ENCODE measurements at places on chromosomes 2 and 18. TPM values are rescaled to one million over a fixed set of nuclear protein-coding genes. Genes with fewer than 3 reads are reported as not detected.
A peak's percentile ranks its signal among the peaks of the same experiment; 100 is the strongest.

INHA gene
- 9.1 TPM for total RNA-seq

DNA sequence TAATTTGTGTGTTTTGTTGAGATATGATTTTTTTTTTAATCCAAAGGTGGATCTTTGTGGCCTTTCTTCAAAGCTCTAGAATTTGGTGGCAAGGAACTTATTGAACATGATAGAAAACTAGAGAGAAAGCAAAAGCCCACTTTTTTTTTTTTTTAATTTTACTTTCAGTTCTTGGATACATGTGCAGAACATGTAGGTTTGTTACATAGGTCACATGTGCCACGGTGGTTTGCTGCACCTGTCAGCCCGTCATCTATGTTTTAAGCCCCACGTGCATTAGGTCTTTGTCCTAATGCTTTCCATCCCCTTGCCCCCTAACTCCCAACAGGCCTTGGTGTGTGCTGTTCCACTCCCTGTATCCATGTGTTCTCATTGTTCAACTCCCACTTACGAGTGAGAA lies 135.9 kb downstream of the RHBDD1 start:
- DNase-seq, result no peak

GRCh38 chr2:211941216-211941747 lies 597.3 kb downstream of the ERBB4 start:
- DNase-seq, result no peak

PTPRN gene
- total RNA-seq, result not detected

GRCh38 chr18:24055878-24056277 lies 41.3 kb downstream of the TTC39C start:
- no peak for DNase-seq

DNA sequence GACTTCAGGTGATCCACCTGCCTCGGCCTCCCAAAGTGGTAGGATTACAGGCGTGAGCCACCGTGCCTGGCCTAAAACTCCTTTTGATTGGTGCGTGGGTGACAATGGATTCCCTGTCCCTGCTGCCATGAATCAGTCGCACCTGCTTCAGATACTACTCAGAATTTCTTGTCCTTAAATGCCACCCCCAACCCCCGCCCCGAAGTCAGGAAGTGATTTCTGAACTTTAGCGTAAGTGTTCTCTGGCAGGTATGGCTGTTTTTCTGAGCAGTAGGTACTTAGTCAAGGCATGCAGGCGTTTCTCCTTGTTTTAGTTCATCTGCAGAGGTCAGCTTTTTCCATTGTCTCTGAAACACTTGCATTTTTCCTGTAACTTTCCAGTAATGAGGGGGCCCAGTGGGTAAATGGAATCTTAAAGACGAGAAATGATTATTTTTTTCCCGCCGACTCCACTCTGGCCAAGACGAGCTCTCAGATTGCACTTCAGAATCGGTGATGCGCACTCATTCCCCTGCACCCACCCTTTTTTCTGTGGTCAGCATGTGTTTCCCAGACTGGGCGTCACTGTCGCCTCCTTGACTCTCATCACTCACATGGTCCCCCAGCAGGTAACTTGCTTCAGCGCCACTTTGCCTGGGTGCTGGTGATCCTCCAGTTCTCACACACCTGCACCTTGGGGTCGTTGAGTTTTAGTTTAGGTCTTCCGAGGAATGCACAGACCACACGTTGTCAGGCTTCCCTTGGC lies 179.7 kb downstream of the GBX2 start:
- DNase-seq, result no peak

DNA sequence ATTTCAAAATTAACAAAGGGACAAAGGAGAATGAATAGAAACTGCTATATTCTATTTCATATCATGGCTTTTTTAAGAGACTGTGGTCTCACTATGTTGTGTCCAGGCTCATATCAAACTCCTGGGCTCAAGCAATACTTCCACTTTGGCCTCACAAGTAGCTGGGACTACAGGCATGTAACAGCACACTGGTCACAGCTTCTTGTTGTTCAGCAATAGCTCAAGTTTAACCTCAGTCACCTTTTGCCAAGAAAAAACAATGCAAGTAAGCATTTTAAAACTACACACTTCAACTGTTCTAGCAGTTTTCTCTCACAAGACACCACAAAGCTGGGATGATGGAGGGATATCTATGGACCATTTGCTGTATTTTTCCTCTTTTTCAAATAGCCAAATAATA lies 77.1 kb downstream of the ANKRD44 start:
- no peak for DNase-seq

- DNase-seq, result no peak
These were observed 13.1 kb downstream of the ORC2 start for GRCh38 chr2:200950378-200950777.

CROCC2 gene
- not detected for total RNA-seq

SOX11 gene
- not detected for total RNA-seq

IL1RN gene
- total RNA-seq, result 5.0 TPM

GRCh38 chr2:120318626-120319025 lies 27.3 kb upstream of the INHBB start:
- DNase-seq, result no peak

GRCh38 chr2:1374287-1374686 lies 39.0 kb upstream of the TPO start:
- no peak for DNase-seq

- no peak for DNase-seq
These were observed 518.6 kb upstream of the FSIP2 start for GRCh38 chr2:185219981-185220380.

LYG1 gene
- 0.78 TPM for total RNA-seq

DNA sequence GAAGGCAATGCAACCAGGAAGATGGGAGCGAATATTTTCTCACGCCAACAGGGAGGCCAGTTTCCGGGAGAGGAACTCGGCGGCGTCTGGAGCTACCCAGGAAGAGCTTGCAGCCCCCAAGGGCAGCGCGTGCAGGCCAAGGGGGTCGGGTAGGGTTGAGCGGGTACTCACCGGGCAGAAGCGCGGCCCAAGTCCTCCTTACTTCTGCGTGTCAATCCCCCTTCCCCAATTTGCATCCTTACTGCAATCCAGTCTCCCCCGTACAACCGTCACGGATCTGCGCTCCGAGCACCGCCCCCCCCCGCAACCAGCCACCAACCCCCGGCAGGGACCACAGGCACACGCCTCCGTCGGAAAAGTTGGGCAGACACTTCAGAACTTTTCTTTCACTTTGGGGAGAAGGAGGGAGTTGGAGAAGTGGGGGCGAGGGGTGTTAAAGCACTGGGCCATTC lies 1.3 kb downstream of the ATP8B1 start:
- peak; percentile 50 for DNase-seq

CRYGD gene
- total RNA-seq, result not detected

GRCh38 chr2:120330946-120331822 lies 14.8 kb upstream of the INHBB start:
- DNase-seq, result no peak

GPBAR1 gene
- 0.20 TPM for total RNA-seq
